Activated T-cell treated with anti-CD3 and anti-CD28 coated beads for 48 hours (primary cell): ENCODE measurements at places on chromosomes 6 and 20.

- no peak for DNase-seq
These were observed 69.5 kb downstream of the PREX1 start for GRCh38 chr20:48758206-48758820.

GRCh38 chr20:45835329-45835765, 1.7 kb downstream of the SNX21 start:
- DNase-seq: no peak

DNA sequence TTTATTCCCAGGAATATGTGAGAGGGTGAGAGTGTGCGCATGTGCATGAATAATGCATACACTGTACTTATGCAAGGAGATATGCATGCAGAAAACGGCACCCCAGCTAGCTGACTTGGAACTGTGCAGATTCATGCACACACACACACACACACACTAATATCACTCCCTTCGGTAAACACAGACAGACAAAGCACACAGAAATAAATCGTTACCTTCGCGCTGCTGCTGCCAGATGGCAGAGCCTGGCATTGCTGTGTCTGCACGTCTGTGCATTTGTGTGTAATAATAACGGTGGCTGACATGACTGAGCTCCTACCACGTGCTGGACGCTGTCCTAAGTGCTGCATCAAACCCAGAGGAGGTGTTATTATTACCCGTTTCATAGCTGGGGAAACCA, 36.8 kb downstream of the PREX1 start:
- DNase-seq: no peak

DNA sequence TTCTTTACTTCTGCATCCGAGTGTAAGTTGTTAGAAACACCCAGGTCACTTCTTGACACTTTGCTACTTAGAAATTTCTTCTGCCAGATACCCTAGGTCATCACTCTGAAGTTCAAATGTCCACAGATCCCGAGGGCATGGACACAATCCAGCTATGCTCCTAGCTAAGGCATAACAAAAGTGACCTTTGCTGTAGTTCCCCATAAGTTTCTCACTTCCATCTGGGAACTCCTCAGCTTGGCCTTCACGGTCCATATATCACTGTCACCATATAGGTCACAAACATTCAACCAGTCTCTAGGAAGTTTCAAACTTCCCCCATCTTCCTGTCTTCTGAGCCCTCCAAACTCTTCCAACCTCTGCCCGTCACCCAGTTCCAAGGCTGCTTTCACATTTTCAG, 65.3 kb downstream of the IRF4 start:
- no peak for DNase-seq

GRCh38 chr6:169794317-169795055, 43.1 kb downstream of the ERMARD start:
- no peak for DNase-seq

- DNase-seq: no peak
These were observed 789.3 kb downstream of the FRK start for GRCh38 chr6:115271434-115271833.

DNA sequence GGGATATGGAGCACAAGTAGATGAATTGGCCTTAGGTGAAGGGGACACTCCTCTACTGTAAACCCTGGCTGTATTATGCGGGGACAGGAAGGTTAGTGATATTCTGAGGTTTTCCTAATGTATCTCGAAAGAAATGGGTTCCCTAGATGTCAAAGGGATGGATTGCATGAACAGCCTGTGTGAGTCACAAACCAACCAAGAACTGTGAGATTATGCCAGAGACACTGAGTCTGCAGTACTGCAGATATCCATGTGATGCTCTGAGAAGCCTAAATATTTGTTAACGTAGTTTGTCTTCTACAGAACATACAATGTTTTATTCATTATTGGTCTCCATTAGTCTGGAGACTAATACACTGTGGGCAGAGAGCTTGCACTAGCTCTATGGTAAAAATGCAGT, 182.2 kb downstream of the AKAP7 start:
- no peak for DNase-seq

GRCh38 chr6:73364549-73364948, 2.1 kb downstream of the KHDC3L start:
- DNase-seq: no peak

DNA sequence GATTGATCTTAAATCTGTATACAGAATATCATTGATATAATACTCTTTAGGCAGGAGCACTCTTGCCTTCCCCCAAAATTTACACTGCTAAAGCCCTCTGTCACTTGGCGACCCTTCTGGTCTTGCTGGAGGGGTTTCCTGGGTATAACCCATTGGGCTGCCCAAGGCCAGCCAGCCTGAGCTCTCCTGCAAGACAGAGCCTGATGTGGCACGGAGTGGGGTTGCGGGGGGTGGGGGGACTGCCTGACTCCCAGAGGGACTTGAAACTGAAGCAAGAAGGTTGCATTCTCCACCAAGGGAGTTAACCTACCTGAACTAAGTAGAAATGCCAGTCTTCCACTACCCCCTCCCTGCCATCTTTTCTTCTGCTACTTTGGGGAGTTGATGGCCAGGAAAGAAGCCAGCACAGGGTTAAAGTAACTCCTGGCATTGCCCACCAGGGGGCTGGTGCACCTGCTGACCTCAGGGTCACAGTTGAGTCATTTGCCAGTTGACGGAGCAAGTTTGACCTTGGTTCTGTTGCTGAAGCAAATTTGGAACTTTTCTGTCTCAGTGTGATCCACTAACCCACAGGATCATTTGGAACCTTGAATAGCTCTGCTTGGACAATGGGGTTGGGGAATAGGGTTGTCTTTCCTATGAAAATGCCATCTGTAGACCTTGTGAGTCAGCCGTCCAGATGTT, 79.4 kb downstream of the ASXL1 start:
- no peak for DNase-seq

DNA sequence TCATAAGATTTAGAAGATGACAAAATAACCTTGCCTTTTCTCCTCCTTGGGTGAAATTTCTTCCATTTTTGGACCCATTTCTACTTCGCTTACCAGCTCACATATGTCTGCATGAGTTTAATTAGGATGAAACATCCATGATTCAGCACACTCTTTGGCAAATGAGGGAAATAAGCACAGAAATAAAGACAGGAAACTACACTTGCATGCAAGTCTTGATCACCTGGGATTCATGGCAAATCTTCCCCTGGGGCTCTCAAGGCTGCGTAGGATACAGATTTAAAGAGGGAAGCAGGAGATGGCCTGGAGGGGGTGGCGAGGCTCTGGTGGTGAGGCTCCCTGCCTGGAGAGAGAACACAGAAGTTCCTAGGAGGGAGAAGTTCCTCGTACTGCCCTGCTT, 147.8 kb downstream of the EDN3 start:
- DNase-seq: no peak

GRCh38 chr20:63186528-63187316, 29.2 kb downstream of the YTHDF1 start:
- DNase-seq: no peak

DNA sequence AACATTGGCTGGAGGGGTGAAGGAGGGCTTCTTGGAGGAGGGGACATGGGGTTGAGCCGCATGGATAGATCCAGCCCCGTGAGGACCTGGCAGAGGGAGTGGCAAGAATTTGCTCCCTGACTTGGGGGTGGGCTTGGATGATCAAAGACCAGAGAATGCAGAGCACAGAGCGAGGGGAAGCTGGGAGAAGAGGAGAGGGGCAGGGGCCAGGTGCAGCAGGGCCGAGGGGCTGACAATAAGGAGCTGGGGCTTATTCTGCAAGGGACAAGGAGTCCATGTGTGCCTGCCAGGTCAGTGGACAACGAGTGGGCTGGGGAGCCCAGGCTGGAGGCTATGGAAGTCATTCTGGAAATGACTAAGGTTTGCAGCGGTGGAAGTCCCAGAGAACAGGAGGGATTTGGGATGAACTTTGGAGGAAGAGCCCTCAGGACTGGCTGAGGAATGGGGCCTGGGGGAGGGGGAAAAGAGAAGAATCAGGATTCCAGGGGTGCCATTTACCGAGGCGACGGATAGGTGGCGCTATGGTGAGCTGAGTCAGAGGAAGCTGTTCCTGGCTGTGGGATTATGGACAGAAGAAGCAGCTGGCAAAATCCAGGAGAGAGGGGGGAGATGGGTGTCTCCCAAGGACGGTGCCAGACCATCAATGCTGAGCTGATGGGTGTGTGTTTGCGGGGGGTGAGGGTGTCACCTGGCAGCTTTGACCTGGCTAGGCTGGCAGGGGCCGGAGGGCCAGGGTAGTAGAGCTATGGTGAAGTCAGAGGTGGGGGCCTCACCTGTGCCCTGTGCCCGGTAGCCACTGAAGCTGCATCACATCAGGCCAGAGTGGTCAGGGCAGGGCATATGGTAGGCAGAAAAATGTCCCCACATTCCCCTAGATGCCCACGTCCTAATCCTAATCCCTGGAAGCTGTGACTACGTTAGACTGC, 7.8 kb downstream of the KCNG1 start:
- peak; percentile 21 for DNase-seq

- DNase-seq: no peak
These were observed 1.7 kb upstream of the TGM2 start for GRCh38 chr20:38166703-38167233.

DNA sequence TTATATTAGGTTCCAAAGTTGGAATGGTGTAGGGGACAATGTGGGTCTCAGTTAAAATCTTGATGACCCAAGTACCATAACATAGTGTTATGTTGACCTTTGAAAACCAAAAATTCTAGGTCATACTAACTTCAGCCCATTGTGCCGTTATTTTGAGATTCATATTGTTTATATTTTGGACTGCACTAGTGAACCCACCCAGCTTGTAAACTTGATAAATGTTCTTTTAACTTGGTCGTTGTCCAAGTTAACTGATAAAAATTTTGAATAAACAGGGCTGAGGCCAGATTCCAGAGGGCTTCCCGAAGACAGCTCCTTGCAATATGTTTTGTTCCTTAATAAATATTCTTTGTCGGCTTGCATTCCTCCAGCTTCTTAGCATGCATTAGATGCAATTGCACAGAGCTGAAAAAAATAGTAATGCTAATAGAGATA, 90.3 kb downstream of the BCAS1 start:
- DNase-seq: no peak
